ENCODE measurements at places on chromosomes 2 and 18. TPM values are rescaled to one million over a fixed set of nuclear protein-coding genes. Genes with fewer than 3 reads are reported as not detected.

DNA sequence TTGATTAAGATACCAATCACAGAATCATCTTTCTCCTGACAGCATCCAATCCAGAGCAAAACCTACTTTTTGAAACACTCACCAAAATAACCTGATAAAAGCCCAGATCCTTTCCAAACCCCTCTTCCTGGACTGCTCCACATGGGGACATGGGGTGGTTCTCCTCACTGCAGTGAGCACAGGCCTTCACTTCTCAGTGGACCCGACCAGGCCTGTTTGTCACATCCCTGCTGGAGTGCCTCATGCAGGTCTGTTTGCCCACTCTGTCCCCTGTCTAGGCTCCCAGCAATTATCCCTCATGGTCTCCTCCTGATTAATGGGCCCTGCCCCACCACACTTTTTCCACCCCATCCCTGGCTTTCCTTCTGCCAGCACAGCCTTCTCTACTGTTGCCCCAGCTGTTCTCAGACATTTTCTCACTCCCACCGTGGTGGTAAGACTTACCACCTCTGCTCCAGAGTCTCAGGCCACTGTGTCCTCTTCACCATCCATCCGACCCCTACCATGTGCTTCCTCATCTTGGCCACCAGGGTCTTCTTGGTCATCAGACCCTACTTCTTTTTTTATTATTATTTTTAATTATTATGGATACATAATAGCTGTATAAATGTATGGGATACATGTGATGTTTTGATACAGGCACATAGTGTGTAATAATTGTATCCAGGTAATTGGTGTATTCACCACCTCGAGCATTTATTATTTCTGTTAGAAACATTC, 21.1 kb downstream of the MRPL30 start:
- DNase-seq: no peak

DNA sequence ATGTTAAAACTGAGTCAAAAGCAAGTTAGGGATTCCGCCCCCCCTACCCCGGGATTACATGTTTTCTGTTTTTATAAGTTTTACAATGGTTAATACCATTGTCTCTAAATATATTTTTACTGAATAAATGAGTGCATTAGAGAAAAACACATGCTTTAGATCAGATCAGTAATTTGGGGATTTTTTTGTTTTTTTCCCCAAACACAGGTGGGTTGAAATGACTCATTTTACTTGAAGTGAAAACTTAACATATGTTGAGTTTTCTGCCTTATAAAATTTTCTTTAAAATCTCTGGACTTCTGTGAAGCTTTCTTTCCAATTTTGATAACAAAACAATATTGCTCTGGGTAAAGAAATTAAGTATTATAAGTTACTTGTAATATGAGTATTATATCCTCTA, 114.4 kb downstream of the AGPS start:
- no peak for DNase-seq

GRCh38 chr18:77023102-77023782, 109.3 kb downstream of the MBP start:
- no peak for DNase-seq

DNA sequence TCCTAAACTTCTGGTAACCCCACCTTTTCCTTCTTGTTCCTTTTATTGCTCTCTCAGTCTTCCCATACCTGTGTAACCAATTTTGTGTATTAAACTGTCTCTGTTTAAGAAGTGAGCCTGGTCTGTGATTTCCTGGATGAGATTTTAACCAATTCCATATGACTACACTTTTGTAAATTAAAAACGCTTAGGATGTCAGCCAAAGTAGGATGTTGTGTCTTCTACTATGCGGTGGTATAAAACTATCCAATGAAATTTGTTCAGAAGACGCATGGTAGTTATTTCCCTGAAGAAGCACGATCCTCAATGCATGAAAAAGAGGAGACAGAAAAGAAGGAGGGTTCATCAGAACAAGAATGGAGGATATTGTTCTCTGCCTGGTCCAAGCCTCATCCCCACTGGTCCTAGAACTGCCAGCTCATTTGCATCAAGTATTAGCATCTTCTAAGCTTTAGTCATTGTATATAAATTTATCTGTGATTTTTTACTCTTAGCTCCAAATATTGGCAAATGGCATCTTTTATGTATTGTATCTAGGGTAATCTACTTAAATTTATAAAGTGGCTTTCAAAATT, 127.4 kb downstream of the TGIF1 start:
- no peak for DNase-seq

- DNase-seq: no peak
These were observed 53.8 kb downstream of the SMAD7 start for GRCh38 chr18:48896875-48897511.

GRCh38 chr2:104468846-104469245, 385.1 kb upstream of the POU3F3 start:
- DNase-seq: no peak

DNA sequence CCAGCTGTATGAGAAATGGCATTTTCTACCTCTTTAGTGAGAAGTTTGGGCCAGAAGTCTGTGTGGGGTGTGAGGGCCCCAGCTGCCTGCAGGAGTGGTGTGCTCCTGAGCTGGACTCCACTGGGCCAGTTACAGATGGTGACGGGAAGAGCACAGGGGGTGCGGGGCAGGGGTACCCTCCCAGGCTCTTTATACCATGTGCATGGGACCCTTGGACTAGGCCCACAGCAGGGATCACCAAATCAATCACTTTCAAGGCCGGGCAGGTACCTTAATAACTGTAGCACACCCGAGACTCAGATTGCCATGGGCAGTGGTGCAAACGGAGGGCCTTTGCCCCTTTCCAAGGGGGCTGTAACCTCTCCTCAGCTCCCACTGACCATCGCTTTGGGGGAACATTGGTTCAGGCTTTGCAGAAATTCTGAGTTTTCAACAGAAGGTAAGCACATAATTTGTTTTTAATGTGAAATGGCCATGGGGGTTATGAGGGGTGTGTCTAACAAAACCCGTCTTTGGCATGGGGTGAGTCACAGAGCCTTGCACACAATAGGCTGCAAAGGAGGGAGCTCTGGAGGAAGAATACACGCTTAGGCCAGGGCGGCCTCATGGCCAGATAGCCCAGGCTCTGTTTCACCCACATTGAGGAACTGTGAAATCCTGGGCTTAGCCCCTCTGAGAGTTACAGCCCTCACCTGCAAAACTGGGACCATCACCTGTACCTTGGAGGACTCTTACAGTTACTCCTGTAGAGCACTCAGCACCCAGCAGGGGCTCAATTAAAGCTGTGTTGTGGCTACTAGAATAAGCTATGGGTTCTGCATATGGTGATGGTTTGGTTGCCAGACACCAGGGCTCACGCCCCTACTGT, 141.0 kb upstream of the BCL2L11 start:
- DNase-seq: no peak

GRCh38 chr18:61926532-61926931, 33.7 kb upstream of the RNF152 start:
- no peak for DNase-seq

- no peak for DNase-seq
These were observed 277.6 kb upstream of the CXCR4 start for GRCh38 chr2:136395582-136395981.

GRCh38 chr2:233829193-233830110, 24.9 kb downstream of the HJURP start:
- peak; percentile 1 for DNase-seq

- no peak for DNase-seq
These were observed 27.6 kb downstream of the SPP2 start for GRCh38 chr2:234078129-234078528.

GRCh38 chr2:44941551-44942234, at the start of gene SIX3:
TSS of gene SIX3 (plus strand) at chr2:44941702. CDS start at chr2:44942105, 403 bp downstream.
- no peak for DNase-seq

DNA sequence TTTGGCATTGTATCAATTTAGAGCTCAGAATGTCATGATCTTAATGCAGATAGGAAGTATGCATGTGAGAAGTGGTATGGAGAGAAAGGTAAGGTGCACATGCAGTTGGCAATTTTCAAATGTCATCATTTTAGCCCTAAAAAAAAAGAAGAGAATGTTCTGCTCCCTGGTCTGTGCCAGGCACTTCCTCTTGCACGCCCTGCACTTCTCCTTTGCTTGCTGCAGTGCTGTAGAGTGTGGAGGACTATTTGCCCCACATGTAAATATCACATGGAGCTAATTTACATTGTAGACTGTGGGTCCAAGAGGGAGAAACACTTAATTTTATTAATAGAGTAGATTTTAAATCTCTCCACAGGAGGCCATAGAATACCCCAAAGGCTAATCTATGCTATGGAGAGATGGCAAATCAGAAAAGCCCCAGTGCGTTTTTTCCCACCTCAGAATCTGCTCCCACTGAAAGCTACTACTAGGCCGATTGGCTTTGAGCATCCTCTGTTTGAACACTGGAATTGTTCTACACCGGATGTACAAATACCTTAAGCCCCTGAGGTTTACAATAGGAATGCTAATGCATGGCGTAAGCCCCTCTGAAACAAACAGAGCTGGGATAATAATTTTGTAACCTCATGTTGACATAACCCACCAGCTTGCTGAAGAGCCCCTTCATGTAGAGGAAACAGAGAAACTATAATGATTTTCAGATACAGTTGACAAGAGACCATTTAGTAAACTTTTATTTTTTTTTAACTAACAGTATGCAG, 137.2 kb upstream of the KLHL14 start:
- no peak for DNase-seq

DNA sequence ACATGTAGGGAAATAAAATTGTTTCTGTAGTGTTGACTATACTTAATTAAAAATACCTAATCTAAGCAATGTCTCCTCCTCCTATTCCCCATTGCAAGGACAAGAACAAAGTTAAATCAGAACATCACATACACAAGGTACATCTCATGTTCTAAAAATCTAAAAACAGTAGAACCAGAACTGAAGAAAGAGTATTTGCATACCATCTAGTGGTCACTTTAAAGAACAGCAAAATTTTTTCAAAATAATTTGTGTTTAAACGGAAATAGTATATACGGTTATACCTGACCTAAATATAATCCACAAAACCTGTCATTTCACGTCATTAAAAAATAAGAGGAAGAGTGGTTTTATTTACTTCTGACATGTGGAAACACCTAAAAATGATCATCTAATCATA, 294.3 kb upstream of the KCNH7 start:
- no peak for DNase-seq

DNA sequence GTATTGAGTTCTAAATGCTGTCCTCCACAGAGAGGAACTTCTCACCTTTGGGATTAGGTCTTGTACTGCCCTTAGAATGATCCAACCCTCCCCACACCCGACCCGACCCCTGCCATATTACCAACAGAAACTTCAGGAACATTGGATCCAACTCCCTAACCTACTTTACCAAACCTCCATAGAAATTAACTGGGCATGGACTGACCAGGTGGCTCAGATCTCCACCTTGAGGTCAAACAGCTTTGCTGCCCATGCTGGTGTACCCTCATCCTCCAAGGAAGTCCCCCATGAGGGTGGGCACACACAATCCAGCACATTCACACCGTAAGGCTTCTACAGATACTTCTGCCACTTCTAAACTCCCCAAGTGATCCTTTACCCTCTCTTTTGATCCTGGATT, 21.5 kb downstream of the NFE2L2 start:
- no peak for DNase-seq

- no peak for DNase-seq
These were observed 360.5 kb upstream of the SLC39A10 start for GRCh38 chr2:195296490-195296889.

GRCh38 chr18:67500522-67501205, 15.9 kb downstream of the DSEL start:
- DNase-seq: no peak

DNA sequence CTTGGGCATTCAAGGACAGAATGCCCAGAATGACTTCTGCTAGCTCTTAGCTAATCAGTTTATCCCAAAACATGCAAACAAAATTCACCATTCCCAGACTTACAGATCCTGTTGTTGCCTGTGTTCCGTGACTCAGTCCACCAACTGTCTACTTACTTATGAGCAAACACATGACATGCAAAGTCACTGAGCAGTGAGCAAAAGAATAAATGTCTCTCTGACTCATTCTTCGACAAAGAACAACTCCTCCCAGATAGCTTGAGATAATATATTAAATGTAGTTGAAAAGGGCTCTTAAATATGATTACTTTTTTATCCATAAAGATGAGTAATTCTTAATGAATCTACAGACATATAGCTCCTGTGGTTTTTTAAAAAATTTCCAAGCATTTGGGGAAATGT, 9.0 kb upstream of the CREG2 start:
- no peak for DNase-seq

DNA sequence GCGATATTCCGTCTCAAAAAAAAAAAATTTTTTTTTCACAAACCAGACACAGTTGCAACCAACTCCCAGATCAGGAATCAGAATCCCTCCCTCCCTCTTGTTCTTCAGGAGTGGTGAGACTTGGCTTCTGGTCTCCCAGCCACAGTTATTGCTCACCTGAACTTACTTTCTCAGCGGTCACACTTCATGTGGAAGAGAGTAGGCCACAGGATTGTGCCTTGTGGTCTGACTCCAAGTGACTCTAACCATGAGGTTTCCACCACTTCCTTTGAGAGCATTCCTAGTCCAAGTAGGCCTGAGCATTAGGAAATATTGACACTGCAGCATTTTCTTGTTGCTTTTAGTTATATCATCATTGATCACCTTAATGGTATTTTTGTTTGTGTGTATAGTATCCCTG, 12.1 kb downstream of the FMNL2 start:
- no peak for DNase-seq

The TEKT4 gene
- not detected for total RNA-seq

The MAP3K19 gene
- not detected for total RNA-seq

The IL1RN gene
- 1.2 TPM for total RNA-seq

The G6PC2 gene
- total RNA-seq: not detected

The HSBP1L1 gene
- total RNA-seq: 17.9 TPM

The GALNT13 gene
- not detected for total RNA-seq

The KCNS3 gene
- not detected for total RNA-seq

The CNGA3 gene
- not detected for total RNA-seq

The ZNF804A gene
- not detected for total RNA-seq

The SNORC gene
- 1.0 TPM for total RNA-seq

The DNAH7 gene
- not detected for total RNA-seq

The PIEZO2 gene
- not detected for total RNA-seq

The MEP1B gene
- total RNA-seq: not detected

The LHCGR gene
- total RNA-seq: not detected
